Activated naive CD8-positive, alpha-beta T cell treated with anti-CD3 and anti-CD28 coated beads for 36 hours (primary cell): ENCODE measurements at places on chromosomes 11 and 22. TPM values are rescaled to one million over a fixed set of nuclear protein-coding genes. Genes with fewer than 3 reads are reported as not detected.

The BEST1 gene
- total RNA-seq, result 0.58 TPM

The BATF2 gene
- total RNA-seq, result not detected

The PANX2 gene
- 0.66 TPM for total RNA-seq

The OVCH2 gene
- total RNA-seq, result not detected

GRCh38 chr11:134346101-134346975 lies 14.6 kb downstream of the GLB1L2 start:
- no peaks in the 10 kb centered on the region for H3K27me3 ChIP-seq
- H3K27ac ChIP-seq, result no peak overlapping the region
- H3K4me1 ChIP-seq, result peaks cover 4% of the 10 kb centered on the region

GRCh38 chr11:83220260-83220659 lies 26.7 kb downstream of the ANKRD42 start:
- H3K27ac ChIP-seq, result no peak overlapping the region
- H3K27me3 ChIP-seq, result no peaks in the 10 kb centered on the region
- H3K4me3 ChIP-seq, result no peak overlapping the region
- no peaks in the 10 kb centered on the region for H3K4me1 ChIP-seq

- H3K36me3 ChIP-seq, result no peaks in the 10 kb centered on the region
- peak overlapping the region; percentile 58 for H3K27ac ChIP-seq
- H3K27me3 ChIP-seq, result no peaks in the 10 kb centered on the region
Measured at GRCh38 chr11:2445746-2446551, 1.1 kb downstream of the KCNQ1 start.

DNA sequence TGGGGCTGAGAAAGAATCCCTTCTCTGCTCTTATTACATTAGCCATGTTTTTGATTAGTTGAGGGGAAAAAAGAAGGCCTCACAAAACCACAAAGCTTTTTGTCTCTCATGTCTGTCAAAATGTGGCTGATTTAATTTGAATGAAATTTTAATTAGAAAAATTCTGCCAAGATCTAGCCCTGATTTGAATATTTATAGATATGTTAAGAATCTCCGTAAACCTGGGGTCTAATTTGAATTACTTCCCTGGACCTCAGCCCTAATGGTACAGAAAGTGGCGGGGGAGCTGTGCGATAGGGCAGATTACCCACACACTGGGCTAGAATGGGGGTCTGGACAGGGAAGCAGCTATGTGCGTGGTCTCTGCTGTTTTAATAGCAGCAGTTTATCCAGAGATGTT lies 141.3 kb upstream of the TTC12 start:
- H3K27ac ChIP-seq, result no peak overlapping the region
- no peaks in the 10 kb centered on the region for H3K36me3 ChIP-seq
- no peak overlapping the region for H3K4me3 ChIP-seq
- H3K27me3 ChIP-seq, result peaks cover 3% of the 10 kb centered on the region

- no peak for DNase-seq
- H3K27me3 ChIP-seq, result peaks cover 84% of the 10 kb centered on the region
- peak overlapping the region; percentile 67 for H3K4me3 ChIP-seq
- H3K27ac ChIP-seq, result no peak overlapping the region
- H3K4me1 ChIP-seq, result peaks cover 7% of the 10 kb centered on the region
- no peaks in the 10 kb centered on the region for H3K36me3 ChIP-seq
Measured at GRCh38 chr11:120168108-120168959, 30.4 kb upstream of the TRIM29 start.

DNA sequence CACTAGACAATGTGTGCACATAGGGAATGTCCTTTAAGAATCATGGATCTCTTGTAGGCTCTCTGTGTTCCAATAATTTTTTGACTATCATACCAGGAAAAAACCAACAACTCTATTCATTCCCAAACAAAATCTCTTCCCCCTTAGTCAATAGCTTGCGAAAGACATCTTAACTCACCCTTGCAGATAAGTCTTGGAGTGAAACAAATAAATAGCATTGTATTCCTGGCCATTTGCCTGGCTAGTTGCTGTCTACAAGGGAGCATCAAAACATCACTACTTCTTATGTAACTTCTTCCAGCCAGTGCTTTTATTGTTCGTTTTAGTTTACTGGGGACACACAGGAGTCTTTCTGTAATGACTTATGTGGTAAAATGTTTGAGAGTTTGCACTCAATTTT lies 29.4 kb downstream of the SCN3B start:
- no peak for DNase-seq
- H3K27ac ChIP-seq, result no peak overlapping the region
- no peak overlapping the region for H3K4me3 ChIP-seq
- H3K27me3 ChIP-seq, result no peaks in the 10 kb centered on the region

DNA sequence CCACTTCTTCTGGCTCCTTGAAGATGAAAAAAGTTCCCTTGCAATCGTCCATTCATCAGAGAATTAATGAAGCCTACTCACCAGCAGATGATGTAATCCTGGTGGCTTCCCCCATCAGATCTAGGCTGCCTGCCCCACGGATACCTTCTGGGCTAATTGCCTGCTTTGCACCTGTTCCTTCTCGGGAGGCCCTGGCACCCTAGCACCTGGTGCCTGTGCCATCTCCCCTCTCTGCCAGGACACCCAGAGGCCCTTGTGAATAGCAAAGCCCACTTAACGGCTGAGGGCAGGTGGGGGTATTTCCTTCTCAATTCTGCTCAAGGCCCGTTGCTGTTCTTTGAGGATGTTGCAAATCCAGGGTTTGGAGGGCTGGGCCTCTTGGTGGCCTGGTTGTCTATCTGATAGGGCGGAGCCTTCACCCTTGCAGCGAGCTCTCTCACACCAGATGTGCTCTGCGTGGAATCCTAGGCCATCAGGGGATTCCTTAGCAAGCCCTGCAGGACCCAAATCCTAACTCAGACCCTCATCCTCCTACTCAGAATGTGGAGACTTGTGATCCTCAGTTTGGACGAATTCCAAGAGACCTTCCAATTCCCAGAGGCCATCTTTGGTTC lies at the start of gene LMO2:
Gene LMO2 (minus strand): TSS at position 363 of the 614 bp plus-strand sequence. CDS start 22,360 bp downstream, outside the sequence.
- peak within 1 kb of the TSS; percentile 81 for H3K27ac ChIP-seq
- peaks cover 83% of the 10 kb centered on the region for H3K27me3 ChIP-seq
- H3K4me3 ChIP-seq, result peak within 1 kb of the TSS; percentile 71
- DNase-seq, result peak; percentile 21

- peaks cover 2% of the 10 kb centered on the region for H3K36me3 ChIP-seq
- DNase-seq, result no peak
- no peak overlapping the region for H3K4me3 ChIP-seq
- H3K27ac ChIP-seq, result no peak overlapping the region
- no peaks in the 10 kb centered on the region for H3K4me1 ChIP-seq
- H3K27me3 ChIP-seq, result peaks cover 17% of the 10 kb centered on the region
Measured at GRCh38 chr11:115488945-115489344, 15.3 kb downstream of the CADM1 start.
